ENCODE measurements at places on chromosomes 2 and 18.
A peak's percentile ranks its signal among the peaks of the same experiment; 100 is the strongest.

GRCh38 chr2:100782380-100782878, 37.5 kb upstream of the NPAS2 start:
- no peak for DNase-seq

DNA sequence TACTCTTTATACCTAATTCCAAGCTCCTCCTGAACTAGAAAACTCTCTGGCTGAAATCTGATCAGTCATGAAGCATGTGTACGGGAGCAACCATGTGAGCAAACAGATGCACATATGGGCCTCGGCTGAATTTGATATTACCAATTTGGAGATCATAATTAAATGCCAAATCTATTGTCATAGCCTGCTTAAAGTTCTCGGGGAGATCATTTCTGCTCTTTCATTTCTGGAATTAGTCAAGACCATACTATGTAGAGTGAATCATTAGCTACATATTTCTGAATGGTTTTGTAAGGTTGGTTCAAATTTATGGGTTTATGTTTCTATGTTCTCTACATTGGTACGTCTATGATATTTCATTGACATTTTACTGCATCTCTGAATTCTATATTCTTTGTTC, 205.5 kb downstream of the UBE2E3 start:
- DNase-seq = no peak

GRCh38 chr2:233013027-233013461, at the start of gene NGEF:
Gene NGEF, minus strand, starts transcription at chr2:233013256. Its CDS starts 38,366 bp downstream, at chr2:232974890.
- no peak for DNase-seq

DNA sequence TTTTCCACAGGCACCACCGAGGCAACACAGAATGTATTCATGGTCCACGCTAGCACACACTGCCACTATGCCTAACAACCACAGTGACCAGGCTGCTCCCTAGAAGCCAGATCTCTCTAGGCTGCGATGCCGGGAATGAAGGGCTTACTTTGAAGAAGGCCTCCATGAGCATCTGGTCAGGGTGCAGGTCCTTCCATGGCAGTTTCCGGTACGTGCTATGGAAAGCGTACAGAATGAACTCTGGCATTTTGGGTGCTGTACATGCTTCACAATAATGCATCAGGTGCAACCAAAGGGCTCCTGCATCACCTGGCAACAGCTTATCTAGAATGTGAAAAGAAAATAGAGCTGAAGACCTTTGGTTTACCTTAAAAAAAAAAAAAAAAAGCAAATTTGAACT, 44.9 kb downstream of the SIGLEC15 start:
- DNase-seq = no peak

DNA sequence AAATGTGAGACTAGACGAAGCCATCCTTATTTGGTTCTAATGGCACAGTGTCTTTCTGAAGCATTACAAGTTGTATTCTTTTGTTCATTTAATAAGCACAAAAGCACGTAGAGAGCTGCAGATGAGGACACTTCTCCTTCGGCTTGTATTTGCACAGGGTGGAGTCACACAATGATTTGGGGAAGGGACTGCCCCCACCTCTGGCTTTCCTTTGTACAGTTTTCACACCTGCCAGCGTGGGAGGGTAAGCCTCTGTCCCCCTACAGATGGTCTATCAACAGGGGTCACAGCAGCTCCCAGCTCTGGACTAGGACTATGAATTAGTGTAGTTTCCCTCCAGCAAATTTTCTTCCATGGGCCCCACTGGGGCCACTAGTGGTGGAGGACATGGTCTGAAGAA, 108.2 kb upstream of the KLHL14 start:
- DNase-seq = no peak

DNA sequence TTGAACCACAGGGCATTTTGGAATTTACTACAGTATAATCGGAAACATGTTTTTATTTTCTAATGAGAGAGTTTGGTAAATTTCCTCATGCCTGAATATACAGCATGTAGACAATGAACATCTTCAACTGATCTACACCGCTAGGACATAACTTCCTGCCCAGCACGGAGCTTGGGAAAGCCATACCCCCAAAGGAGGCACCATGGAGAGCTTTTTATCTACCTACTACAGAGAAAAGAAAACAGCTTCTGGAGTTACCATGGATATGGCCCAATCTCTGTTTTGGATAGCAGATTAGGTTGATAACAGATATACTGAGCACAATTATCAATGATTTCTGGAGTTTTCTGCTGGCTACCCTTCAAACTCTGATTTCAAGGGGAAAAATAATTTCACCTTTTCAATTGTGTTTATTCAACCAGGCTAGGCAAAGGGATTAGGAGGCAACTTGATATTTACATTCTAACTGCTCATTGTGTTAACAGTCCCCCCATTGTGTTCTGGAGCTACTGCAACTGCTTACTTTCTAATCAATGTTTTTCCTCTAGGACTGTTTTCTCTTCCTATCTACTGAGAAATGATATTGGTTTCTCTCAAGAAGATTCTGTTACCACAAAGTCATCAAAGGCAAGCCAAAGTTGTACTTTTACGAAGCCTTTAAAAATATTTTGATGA, 123.0 kb upstream of the ARHGAP28 start:
- no peak for DNase-seq

GRCh38 chr2:60780721-60781120, 24.7 kb downstream of the PAPOLG start:
- peak; percentile 53 for DNase-seq

- no peak for DNase-seq
These were observed 105.0 kb upstream of the HAAO start for GRCh38 chr2:42897358-42897757.

- DNase-seq = no peak
These were observed 12.0 kb upstream of the TFPI start for GRCh38 chr2:187566266-187566665.

DNA sequence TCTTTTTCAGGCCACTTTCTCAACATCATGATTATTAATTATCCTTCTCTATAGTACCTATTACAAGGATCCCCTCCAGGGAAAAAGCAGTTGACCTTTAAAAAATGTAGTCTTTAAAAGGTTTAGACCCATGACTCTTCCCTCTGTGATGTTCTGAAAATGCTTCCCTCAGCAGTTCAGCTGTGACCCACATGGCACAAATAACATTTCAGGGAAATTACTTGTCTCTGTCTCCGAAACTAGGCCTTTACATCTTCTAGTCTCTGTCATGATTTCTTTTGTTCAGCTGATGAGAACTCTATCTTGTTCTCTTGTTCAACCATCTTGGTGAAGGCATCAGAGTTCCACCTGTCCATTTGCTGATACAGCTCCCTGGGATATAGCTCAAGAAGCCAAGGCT, 28.3 kb downstream of the LGALSL start:
- no peak for DNase-seq
